ENCODE measurements at places on chromosomes 6 and 20. TPM values are rescaled to one million over a fixed set of nuclear protein-coding genes. Genes with fewer than 3 reads are reported as not detected.

DNA sequence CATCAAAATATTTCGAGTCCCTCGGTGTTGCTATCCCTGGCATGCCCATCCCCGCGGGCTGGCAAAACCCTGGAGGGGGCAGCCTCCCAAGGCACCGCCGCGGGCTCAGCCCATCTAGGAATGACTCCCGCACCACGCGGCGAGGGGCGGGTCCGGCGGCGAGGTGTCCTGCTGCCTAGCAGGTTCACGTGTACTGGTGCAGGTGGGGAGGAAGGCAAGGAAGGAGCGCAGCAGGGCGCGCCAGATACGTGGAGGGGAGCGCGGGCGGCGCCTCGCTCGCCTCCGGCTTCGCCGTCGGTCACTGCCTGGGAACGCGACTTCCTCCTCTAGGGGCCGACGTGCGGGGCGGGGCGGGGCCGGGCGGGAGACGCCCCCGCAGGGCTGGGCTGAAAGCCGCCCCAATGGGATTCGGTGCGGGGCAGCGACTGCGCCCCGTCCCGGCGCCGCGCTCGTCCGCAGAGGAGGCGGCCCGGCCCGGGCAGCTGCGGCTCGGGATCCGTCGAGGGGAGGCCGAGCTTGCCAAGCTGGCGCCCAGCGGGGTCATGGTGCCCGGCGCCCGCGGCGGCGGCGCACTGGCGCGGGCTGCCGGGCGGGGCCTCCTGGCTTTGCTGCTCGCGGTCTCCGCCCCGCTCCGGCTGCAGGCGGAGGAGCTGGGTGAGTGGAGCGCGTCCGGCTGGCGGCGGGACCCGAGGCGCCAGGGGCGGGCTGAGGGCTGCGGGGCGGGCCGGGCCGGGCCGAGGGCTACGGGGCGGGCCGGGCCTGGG lies at the start of gene DCBLD1:
TSS of gene DCBLD1 (plus strand) at position 435 of the 764 bp plus-strand sequence. CDS start at position 543, 108 bp downstream.
- no peak for DNase-seq

The ARMC12 gene
- total RNA-seq: 0.60 TPM

DNA sequence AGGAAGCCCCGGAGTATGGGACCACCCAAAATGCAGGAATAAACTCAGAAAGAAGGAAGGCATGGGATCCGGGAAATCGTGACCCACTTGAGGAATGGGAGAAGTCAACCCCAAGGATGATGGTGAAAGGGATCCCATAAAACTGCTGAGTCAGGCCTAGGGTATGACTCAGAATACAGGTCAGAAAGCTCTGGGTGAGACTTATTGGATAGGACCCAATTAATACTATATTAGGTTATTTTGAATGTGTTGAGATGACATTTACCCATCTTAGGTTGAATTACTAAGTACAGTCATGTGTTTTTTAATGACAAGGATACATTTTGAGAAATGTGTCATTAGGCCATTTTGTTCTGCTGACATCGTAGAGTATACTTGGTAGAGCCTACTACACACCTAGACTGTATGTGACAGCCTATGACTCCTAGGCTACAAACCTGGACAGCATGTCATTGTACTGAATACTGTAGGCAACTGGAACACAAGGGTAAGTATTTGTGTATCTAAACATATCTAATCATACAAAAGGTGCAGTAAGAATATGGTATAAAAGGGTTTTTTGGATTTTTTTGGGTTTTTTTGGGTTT lies 17.1 kb upstream of the HIVEP1 start:
- DNase-seq: no peak

DNA sequence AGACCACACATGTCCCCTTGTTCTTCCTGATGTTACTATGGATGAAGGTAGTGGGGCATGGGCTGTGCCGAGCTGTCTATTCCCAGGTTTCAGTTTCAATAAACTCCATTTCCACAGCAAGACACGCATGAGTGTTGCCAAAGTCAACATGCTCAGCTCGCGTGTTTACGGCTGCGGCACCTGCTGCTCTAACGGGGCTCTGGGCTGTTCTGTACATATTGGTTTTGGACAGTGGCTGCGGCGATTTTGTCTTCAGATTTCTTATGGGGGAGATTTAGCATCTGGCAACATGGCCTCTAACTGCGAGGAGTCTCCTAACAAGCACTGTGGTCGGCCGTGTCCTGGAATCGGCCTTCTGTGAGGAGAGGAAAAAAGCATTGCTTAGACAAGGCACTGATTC lies 58.6 kb downstream of the TMEM242 start:
- no peak for DNase-seq

GRCh38 chr6:52566853-52567279 lies 10.0 kb downstream of the TRAM2 start:
- no peak for DNase-seq

DNA sequence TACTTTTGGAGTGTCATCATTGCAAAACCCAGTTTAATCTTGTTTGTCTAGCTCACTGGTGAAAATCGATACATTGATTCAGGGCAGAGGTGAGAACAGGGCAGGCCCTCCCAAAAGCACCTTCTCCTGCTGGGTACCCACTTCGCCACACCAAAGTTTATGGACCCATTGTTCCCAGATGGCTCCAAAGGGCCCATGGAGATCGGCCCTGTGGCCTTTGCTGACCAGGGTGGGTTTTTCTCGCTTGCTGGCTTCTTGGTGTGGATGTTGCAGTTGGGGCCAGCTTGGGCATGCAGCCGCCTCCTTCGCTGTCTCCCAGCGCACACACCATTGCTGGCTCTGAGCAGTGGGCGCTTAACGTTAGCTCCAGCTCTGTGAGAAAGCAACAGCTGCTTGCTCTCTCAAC lies 178.1 kb upstream of the PDE10A start:
- no peak for DNase-seq

The SYNDIG1 gene
- not detected for total RNA-seq

All from Karpas-422 (cell line).